Left kidney (tissue), 8 donors: ENCODE measurements at places on chromosomes 11 and 22. TPM values are rescaled to one million over a fixed set of nuclear protein-coding genes. Genes with fewer than 3 reads are reported as not detected.

The HBE1 gene
- 10.4 TPM for polyA plus RNA-seq

The FGF19 gene
- 0.67 TPM for polyA plus RNA-seq

The C11orf91 gene
- polyA plus RNA-seq, result not detected

The TRIM51 gene
- not detected for polyA plus RNA-seq

The SERPING1 gene
- 137 TPM for polyA plus RNA-seq

The MS4A4A gene
- 3.3 TPM for polyA plus RNA-seq

The MAP6 gene
- 8.6 TPM for polyA plus RNA-seq

The VSIG10L2 gene
- polyA plus RNA-seq, result not detected

The ENTHD1 gene
- polyA plus RNA-seq, result not detected

The CNTN5 gene
- polyA plus RNA-seq, result 27.1 TPM

The CEP126 gene
- 6.7 TPM for polyA plus RNA-seq

The ZNF280A gene
- polyA plus RNA-seq, result not detected

The CRYBA4 gene
- polyA plus RNA-seq, result not detected

The FGF4 gene
- not detected for polyA plus RNA-seq

The GNG3 gene
- 2.5 TPM for polyA plus RNA-seq

The SLC2A11 gene
- 60.0 TPM for polyA plus RNA-seq
